ENCODE measurements at places on chromosomes 4 and X.

GRCh38 chr4:16205298-16206164, 20.7 kb downstream of the TAPT1 start:
- no peak for DNase-seq

DNA sequence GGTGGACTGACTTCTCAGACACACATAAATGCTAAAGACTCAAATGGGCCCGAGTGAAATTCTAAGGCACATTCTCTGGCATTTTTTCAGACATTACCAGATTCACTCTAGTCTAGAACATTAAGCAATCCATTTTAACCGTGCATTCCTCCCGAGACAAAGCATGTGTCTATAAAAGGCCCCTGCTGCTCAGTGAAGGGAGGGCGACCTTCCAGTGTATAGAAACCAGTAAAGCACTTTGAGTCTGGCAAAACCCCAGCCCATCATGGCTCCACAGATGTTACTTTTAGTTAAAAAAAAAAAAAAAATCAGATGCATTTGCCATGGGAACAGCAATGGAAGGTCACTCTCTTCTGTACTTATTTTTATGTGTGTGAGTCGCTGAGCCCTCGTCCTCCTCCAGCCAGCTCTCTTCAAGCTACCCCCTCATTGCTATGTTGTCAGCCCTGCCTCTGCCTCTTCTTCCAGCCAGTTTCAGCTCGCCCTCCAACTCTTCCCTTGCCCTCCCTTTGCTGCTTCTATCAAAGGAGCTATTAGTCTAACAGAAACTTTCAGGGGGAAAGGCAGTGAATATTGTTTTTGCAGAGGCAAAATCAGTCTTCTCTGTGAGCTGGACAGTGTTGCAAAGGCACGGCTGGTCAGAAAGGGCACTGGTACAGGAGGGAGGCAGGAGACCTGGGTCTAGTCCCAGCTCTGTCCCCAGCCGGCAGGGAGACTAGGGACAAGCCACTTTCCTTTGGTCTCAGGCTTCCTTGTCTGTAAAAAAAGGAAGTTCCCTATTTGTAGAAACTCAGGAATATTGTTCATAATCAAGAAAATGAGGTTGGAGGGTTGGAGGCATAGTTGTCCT, 644.2 kb downstream of the ZNF674 start:
- DNase-seq, result peak; percentile 64

GRCh38 chr4:186881521-186882220, 158.0 kb upstream of the FAT1 start:
- no peak for DNase-seq

DNA sequence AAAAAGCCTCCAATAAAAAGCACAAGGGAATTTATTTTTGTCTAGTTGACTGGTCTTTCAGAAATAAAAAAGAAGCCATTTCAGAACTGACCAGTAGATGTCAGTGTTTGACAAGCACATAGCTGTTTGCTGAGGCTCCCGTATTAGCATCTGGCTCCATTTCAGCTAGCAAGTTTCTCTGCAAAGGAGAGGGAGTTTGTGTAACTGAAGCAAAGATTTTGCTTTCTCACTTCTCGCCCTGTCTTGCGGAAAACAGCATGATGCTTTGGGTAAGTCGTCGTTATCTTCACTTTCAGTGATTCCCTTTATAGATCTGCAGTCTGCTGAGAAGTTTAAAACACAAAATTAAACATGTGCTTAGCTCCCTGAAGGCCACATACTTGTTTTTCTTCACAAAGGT, 85.5 kb downstream of the CT47B1 start:
- DNase-seq, result no peak
